ENCODE measurements at places on chromosomes 3 and 15.

- peak; percentile 34 for DNase-seq
These were observed 46.3 kb downstream of the NANOGP8 start for GRCh38 chr15:35038626-35039451.

- peak; percentile 55 for DNase-seq
These were observed 39.9 kb upstream of the MB21D2 start for GRCh38 chr3:192957441-192958021.

GRCh38 chr3:46553154-46553553 lies 12.9 kb downstream of the LRRC2 start:
- DNase-seq, result no peak

- no peak for DNase-seq
These were observed 447.8 kb downstream of the FHIT start for GRCh38 chr3:60803216-60804173.

DNA sequence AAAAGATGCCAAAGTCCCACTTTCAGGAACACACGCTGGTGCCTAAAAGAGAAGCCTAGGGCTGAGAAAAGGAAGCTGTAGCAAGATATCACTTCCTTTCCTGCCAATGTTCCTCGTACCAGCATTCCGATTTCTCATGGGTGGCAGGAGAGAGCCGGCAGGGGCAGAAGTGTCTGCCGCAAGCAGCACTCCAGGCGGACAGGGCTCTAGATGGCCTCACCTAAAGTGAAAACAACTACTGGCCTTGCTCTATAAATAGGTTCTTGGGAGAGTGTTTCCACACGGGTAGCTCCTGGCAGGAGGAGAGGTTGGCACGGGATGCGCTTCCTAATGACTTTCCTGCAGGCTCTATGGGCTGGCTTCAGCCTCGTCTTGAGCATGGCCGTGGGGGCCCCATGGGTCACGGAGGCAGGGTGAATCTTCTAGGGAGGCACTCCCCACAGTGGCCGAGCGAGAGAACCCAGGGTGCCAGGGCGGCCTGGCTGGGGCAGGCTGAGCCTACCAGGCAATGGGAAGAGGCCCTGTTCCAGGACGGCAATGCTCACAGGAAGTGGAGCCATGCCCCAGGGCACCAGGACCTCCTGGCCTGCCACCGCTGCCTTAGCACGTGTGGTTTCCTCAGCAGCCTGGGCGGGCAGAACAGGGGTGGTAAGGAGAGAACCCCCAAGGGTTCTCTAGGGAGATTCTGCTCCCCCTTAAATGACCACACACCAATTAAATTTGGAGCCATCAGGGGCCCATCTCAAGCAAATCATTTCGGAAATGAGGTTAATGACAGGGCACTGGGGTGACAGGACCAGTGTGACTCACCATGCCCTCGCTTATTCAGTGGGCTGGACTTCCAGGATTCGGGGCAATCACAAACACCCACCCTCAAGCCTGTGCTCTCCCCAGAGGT lies 14.6 kb upstream of the DUSP7 start:
- no peak for DNase-seq

GRCh38 chr15:66650433-66650832 lies 51.6 kb upstream of the SMAD6 start:
- no peak for DNase-seq

DNA sequence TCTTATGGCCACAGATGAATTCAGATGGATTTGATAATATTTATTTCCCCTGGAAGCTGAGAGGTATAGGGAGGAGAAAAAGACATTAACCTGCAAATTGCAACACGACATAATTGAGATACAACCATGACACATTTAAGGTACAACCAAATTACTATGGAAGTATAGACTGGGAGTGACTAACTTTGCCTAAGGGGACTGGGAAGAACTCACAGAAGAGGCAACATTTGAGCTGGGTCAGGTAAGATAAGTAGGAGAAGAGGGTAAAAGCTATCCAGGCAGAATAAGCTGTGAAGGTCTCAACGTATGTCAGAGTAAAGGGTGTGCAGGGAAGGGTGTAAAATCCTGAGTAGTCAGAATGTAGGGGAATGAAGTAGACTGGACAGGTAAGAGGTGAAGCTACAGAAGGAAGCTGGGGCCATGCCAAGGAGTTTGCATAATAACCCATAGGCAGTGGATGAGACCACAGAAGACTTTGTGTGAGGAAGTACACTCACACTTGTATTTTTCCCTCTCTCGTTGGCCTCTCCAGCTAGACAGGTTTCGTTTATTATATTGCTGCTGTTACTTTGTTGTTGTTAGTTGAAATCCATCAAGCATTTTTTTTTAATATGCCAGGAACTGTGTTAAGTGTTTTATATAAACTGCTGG lies 28.0 kb upstream of the PTX3 start:
- no peak for DNase-seq

DNA sequence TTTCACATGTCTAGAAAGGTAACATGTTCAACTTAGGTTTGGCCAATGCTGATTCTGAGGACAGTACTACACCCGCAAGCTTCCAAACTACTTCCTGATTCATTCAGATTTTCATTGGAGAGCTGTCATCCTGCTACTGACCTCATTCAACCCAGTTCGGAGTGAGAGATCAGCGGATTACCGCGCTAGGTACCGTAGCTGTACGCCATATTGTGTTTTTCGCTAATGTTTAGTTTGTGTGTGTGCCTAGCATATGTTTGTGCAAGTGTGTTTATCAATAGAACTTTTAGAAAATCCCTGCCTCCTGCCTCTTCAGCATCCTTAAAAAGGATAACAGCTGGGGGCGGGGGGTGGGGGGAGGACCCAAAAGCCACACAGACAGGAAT lies 1.1 kb downstream of the ZBTB20 start:
- peak; percentile 90 for DNase-seq

Measured in hematopoietic multipotent progenitor cell treated with erythropoietin and hydrocortisone succinate and interleukin-3 and kit ligand, for 6 days (in vitro differentiated cells).